ENCODE measurements at places on chromosomes 6 and 20.
A peak's percentile ranks its signal among the peaks of the same experiment; 100 is the strongest.

GRCh38 chr20:19327401-19327800 is 115.0 kb downstream of the SLC24A3 start:
- no peak for DNase-seq

- no peak for DNase-seq
Measured at GRCh38 chr6:158142789-158143188, 25.3 kb downstream of the SERAC1 start.

DNA sequence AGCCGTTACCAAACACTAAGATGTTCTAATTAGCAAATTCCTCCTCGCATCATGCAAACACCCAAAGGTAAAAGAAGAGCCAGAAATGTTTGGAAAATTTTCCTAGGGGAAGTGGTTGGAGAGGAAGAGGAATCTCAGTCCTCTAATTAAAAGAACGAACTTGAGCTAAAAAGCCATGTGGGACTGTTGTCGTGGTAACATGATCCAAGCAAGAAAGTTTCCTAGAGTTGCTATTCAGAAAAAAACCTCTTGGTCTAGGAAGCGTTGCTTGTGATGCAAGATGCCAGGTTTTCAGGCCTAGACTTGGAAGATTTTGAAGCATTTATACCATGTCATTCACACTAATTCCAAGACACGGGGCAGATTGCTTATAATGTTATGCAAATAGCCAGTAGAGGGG is 106.8 kb upstream of the DOK5 start:
- no peak for DNase-seq

DNA sequence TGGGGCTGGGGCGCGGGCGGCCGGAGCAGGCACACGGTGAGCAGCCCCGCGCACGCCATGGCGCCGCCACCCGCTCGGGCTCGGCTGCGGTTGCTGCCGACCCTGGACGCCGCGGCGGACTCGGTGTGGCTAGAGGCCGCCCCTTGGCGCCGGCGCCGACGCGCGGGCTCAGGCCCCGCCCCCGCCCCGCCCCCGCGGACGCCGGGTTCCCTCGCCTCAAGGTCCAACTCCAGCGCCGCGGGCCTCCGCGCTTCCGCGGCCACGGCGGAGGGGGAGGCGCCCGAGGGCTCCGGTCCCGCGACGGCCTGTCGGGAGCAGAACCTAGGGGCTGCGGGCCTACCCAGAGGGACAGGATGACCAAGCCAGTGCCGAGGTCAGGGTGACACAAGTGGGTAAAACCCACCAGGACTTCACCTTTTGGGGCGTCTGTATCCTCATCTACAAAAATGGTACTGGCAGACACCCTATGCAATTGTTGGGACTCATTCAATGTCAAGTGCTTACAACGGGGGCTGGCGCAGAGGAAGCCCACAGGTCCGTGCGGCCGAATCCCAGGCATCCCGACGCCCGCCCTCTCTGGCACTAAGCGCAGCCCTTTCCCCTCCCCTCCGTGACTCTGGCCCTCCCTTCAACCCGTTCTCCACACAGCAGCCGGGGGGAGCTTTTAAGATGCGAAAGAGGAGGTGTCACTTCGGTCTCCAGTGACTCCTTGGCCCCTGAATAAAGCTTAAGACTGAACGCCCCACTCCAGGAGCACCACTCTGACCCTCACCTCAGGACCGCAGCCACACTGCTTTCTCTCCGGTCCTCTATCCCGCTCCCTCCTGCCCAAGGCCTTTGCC is at the start of gene NECAB3:
TSS of gene NECAB3 (minus strand) at position 135 of the 842 bp plus-strand sequence. CDS start at position 59, 76 bp downstream.
- DNase-seq: peak; percentile 78

DNA sequence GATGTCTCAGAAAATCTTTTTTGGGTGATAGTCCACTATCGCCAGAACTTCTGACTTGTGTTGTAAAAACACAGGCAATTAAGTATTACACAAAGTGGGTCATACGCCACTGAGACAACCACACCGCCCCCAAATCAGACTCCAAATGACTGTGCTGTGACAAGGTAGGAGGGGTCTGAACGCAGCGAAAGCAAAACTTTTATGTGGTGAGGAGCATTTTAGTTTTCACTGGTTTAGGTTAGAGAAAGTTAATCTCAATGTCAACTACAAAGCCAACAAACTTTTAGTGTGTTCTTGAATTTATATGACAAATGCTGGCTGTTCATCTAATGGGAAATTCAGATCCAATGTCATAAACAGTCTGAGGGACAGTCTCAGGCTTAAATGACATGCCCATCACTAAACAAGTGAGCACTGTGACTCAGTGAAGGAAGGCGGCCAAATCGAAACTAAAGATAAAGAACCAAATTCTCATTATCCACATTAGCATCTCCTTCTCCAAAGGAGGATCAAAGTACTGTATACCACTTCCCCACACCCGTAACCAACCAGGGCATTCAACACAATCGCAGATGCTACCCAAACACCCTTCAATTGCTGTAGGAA is 186.7 kb downstream of the GJA10 start:
- DNase-seq: no peak

DNA sequence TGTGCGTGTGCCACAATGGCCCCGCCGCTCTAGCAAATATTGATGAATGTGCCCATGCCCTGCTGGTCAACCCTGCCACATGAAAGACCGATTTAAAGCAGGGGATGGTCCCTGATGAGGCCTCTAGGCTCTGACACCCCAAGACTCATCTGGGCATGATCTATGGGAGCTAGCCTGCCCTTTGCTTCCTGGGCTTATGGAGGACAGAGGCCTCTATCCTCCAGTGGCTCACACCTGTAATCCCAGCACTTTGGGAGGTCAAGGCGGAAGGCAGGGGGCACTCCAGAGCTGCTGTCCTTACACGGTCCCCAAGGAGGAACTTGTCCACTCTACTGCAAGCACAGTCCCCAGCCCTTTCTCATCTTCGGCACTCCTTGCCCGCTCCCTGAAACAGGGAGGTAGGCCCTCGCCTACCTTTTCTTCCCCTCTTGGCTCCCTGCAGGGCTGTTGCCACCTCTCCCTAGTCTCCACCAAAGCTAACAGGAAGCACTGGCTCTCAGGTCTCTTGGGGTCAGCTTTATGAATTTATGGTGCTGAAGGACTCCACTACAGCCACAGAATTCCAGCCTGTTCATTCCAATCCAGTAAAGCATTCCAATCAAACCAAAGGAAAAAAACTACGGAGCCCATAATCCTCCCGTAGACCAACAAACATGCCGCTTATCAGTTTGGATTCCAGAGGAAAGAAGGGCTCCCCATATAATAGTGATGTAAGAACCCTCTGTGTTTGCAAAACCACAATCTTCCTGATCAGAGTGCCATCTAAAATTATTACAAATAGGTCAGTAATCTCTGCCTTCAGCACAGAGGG is 48.7 kb upstream of the FOXQ1 start:
- DNase-seq: peak; percentile 29

DNA sequence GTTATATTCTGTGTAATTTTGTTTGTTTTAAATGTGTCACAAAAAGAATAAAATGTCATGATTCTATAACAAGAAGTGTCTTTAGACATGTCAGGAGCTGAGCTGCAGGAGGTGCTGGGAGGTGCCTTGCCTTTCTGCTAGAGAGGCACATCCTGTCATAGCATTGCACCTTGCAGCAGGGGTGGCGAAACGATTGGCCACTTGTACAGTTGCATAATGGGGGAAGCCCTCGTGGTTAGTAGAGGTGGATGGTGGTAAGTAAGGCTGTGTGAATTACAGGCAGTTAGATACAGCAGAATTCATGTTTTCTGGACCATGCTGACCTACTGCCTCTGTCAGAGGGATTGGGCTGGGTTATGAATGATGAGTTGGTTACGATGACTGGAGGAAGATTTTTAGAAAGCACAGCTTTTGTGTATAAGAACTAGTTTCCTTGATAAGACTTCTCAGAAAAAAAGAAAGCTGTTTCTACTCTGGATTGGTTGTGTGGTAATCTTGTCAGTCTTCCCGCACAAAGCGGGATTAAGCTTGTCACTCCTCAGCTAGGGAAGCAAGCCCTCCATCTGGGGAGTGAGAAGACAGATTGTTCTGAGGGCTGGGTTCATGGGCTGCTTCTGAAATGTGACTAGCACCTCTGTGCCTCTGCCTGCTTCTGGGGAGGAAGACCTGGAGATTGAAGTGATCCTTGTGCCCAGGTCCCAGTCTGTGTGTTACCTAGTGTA is 74.9 kb downstream of the FOXO3 start:
- no peak for DNase-seq

- DNase-seq: no peak
Measured at GRCh38 chr6:56716229-56716628, 73.5 kb upstream of the DST start.

DNA sequence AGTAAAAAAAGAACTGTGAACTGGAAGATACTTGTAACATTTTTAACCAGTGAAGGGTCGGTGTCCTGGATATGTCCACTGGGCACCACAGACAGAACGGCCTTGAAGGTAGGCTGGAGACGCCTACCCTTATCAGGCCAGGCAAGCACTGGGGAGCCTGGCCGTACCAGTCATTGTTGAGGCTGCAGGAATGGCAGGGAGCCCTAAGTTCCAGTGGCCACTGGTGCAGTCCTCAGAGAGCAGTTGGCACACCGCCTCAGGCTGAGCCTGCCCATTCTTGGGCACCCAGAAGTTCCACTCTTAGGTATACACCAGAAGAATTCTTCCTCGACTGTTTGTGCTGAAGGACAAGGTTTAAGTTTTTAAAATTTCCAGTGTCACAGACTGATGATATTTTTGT is 20.5 kb downstream of the DNAJC5 start:
- no peak for DNase-seq

DNA sequence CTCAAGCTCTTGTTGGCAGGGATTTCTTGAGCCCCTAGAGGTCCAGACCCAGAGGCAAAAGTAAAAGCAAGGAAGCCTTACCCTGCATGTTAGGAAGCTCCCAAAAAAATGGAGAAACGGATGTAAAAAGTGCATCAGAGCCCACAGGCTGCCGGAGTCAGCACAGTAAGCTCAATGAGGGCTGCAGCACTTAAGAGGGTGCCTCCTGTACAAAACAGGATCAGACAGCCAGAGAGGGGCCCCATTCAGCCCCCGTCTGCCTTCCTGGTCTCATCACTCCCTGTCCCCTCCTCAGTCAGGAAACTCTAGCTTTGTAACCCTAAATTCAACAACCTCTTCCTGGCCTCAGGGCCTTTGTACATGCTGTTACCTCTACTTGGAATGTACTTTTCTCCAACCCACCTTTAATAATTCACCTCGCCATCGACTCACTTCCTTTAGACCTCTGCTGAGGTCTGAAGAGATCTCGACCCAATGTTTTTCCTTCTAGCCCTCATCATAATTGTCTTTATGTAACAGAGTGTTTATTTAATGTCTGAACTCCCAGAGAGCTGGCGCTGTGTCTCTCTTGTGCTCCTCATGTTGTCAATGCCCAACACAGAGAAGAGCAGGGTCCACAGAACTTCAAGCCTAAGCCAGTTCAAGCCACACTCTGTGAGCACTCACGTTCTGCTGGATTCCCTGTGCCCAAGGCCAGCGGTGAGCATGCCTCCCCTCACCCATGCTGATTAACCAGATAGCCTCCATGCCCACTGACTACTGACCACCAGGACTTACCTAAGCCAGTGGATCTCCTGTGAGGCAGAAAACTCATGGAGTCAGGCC is 2.8 kb upstream of the PLCG1 start:
- no peak for DNase-seq

GRCh38 chr6:106980926-106981325 is 6.4 kb upstream of the CD24 start:
- DNase-seq: no peak

DNA sequence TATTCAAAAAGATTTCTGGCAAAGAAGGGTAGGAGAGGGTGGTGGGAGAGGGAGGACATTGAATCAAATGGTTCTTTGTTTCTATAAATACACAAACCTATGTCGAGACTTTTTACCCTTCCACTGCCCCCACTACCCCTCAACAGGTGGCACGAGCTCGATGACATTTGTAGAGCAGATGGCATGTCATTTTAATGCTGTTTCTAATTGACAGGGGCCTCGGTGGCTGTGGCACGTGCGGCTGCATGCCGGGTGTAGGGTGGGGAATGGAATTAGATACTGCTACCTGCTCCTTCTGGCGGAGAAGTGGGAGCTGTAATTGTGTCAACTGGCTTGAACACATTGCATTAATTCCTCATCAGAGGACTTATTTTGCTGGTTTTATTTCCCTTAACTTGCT is 29.1 kb upstream of the SASH1 start:
- no peak for DNase-seq

GRCh38 chr20:37579106-37579505 is 51.4 kb upstream of the BLCAP start:
- DNase-seq: no peak

DNA sequence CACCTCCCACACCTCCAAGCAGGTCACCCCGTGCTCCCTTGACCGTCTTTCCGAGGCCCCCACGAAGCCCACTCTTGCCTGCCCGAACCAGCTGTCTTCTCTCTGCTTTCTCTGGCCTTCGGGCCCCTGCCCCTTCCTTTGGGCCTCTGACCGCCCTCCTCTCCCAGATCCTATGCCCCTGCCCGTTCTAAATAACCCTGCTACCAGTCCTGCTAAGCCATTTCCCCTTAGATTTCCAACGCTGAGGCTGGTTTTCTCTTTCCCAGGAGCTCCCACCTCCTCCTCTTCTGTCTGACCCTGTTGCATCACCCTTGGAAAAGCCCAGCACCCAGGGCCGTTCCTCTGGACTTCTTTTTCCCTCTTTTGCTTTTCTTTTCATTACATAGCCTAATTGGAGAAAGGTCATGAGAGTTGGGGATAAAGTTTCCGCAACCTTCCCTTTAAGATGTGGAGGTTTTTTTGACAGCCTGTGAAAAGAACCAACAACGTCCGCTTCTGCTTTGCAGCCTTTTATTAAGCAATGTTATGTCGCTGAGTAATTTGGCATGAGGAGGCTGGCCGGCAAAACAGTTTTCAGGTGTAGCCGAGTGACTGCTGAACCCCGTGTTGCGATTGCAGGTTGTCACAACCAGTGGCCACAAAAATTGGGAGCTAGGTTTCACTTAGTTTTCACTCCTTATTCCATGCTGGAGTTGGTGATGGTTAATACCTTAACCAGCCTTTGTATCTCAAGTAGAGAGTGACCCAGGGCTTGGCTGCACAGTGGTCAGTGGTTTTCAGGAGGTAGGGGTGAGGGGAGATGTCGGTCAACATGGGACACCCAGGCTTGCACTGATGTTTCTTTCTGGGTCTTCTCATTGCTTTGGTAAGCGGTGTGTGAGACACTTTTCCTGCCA is 970 bp downstream of the BLTP3A start:
- DNase-seq: peak; percentile 96

DNA sequence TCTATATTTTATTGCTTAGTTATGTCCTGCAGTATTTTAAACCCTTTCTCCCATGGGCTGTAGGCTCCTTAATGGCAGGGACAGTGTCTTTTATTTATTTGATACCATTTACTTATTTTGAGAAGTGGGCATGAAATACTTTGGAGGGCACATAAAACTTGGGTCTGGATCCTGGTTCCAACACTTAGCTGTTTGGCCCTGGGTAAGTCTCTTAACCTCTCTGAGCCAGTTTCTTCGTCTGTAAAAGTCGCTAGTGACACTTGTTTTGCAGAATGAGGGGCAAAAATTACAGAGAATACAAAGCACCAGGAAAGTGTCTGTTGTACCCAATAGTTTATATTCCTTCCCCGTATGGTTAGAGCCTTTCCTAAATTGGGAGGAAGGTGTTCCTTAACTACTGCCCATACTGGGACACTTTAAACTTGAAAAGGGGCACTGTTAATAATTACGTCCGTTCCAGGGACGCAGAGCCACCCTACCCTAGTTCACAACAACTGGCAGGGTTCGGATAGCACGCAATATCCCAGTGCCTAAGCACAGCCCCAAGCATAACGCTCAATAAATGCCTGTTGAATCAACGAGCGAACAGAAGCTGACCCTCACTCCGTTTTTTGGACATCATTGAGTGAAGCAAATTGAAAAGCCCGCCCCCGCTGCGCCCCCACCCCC is 6.0 kb upstream of the ARMC12 start:
- no peak for DNase-seq

Measured in suppressor macrophage treated with lipopolysaccharide for 4 hours (primary cell).